ENCODE measurements at places on chromosomes 2 and 18.
A peak's percentile ranks its signal among the peaks of the same experiment; 100 is the strongest.

DNA sequence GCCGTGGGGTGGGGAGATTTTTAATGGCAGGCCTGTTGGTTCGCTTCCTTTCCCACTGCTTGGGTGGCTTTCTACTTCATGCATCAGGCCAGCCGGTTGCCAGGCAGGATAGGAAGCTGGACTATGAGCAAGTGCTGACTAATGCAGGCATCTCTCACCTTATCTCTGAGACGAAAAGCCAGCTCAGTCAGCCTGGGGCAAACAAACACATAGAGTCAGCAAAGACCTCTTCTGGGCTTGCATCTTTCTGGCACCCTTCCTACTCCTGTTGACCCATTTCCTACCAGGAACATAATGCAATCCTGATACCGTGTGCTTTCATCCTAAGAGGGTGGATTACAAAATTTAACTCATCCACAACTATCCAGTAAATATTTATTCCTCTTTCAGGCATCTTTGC, 416.6 kb upstream of the MEX3C start:
- DNase-seq: no peak

- peak; percentile 88 for DNase-seq
These were observed 42.1 kb downstream of the BMP10 start for GRCh38 chr2:68828887-68829708.

- DNase-seq: no peak
These were observed 239.8 kb downstream of the HAUS1 start for GRCh38 chr18:46343931-46344372.

- no peak for DNase-seq
These were observed 18.2 kb upstream of the GPR55 start for GRCh38 chr2:230942920-230943896.
